ENCODE measurements at places on chromosomes 3 and 15. TPM values are rescaled to one million over a fixed set of nuclear protein-coding genes. Genes with fewer than 3 reads are reported as not detected.

Gene ITIH4
- 15.4 TPM for total RNA-seq

DNA sequence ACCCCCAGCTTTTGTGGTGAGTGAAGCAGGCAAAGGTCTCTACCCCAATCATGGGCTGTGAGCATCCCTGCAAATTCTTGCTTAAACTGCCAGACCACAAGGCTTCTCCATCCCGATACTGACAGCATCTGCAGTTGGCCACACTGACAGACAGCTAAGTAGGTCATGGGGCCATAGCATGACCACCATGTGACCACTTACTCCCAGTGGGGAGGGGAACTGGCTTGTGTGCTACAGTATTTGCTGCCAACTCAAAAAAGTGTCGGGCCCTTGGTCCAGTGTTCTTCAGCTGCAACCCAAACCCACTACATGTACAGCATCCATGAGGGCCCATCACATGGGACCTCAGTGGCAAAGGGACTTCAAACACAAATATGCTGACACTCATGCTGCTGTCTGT lies 103.4 kb downstream of the SEC22A start:
- no peak for DNase-seq
- no peaks in the 10 kb centered on the region for H3K4me1 ChIP-seq
- no peaks in the 10 kb centered on the region for H3K27me3 ChIP-seq
- no peak overlapping the region for H3K4me3 ChIP-seq

DNA sequence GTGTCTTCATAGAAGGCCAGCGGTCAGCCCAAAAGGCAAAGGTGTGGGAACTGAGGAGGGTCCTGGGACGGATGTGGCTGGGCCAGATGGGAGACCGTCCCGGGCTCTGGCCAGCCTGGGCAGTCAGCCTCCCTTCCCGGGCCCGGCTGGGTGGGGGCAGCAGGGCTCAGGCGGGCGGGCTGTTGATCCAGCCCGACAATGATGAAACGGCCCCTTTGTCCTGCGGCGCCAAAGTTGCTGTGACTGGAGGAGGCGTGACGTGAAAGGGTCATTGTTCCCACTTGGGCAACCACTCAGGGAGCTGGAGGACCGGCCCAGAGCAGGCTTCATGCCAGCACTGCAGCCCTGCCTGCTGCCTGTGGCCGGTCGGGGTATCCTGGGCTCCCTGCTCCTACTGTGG lies 16.5 kb downstream of the DUSP7 start:
- no peaks in the 10 kb centered on the region for H3K36me3 ChIP-seq
- no peaks in the 10 kb centered on the region for H3K4me1 ChIP-seq
- H3K27ac ChIP-seq: peak overlapping the region; percentile 69
- DNase-seq: no peak

Gene SCAMP2
- 102 TPM for total RNA-seq

DNA sequence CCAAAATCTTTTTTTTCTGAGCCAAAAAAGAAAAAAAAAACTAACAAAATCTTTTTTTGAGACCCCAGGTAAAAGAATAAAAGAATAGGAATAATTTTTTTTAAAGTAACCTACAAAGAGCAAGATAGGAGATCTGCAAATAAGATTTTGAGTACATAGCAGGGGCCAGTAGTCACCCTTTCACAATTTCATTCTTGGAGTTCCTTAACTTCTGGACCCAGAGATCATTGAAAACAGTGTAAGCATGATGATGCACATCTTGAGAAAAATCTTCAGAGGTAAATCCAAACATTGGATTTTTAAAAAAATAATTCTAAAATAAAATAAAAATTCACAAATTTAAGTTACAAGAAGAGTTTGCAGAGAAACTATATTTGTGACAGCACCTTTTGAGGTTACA lies 18.8 kb downstream of the TFRC start:
- H3K4me1 ChIP-seq: no peaks in the 10 kb centered on the region
- H3K4me3 ChIP-seq: no peak overlapping the region
- peaks cover 29% of the 10 kb centered on the region for H3K36me3 ChIP-seq
- no peaks in the 10 kb centered on the region for H3K27me3 ChIP-seq
- DNase-seq: no peak
- no peak overlapping the region for H3K27ac ChIP-seq

DNA sequence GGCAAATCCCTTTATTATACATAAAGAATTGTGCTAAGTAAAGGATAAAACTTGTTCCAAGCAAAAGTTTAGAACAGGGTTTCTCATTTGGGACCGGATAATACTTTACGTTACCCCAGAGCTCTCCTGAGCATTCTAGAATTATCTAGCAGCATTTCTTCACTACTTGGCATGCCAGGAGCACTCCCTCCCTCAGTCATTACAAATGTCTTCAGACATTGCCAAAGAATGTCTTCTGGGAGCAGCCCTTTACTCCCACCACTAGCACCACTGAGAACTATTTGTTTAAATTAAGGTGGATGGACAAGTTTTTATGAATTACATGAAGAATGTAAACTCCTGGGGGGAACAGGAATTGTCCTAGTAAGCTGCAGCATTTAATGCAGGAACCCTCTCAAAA lies 516.4 kb downstream of the GBE1 start:
- DNase-seq: no peak
- H3K4me1 ChIP-seq: no peaks in the 10 kb centered on the region
- no peak overlapping the region for H3K27ac ChIP-seq
- H3K27me3 ChIP-seq: no peaks in the 10 kb centered on the region
- no peaks in the 10 kb centered on the region for H3K36me3 ChIP-seq

Gene EXD1
- total RNA-seq: not detected

GRCh38 chr3:125634336-125634950 lies 39.1 kb upstream of the OSBPL11 start:
- H3K4me3 ChIP-seq: no peak overlapping the region
- H3K27ac ChIP-seq: no peak overlapping the region
- H3K27me3 ChIP-seq: no peaks in the 10 kb centered on the region
- no peak for DNase-seq

GRCh38 chr3:99910752-99911290 lies 93.2 kb downstream of the CMSS1 start:
- no peak overlapping the region for H3K4me3 ChIP-seq
- no peaks in the 10 kb centered on the region for H3K4me1 ChIP-seq
- H3K27ac ChIP-seq: no peak overlapping the region
- H3K36me3 ChIP-seq: no peaks in the 10 kb centered on the region

GRCh38 chr3:50194128-50194902 lies 2.9 kb downstream of the GNAT1 start:
- no peaks in the 10 kb centered on the region for H3K4me1 ChIP-seq
- H3K36me3 ChIP-seq: no peaks in the 10 kb centered on the region
- peak; percentile 79 for DNase-seq

DNA sequence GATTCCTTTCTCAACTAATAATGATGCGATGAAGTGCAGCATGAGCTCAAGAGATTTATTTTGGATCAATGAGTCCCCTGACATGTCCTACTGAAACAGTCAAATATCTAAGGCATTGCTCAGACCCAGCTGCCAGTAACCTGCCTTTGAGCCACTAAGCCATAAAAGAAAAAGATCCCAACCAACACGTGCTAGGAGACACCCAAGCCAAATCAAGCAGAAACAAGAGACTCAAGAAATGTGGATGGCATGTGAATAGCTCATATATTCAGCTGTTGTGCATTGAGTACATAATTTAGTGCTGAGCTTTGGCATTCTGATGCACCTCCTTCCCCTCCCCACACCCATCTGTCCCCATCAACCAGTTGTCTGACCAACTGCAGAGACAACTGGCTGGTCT lies 29.2 kb downstream of the GJD2 start:
- no peaks in the 10 kb centered on the region for H3K36me3 ChIP-seq
- H3K4me1 ChIP-seq: no peaks in the 10 kb centered on the region
- H3K27ac ChIP-seq: no peak overlapping the region
- H3K27me3 ChIP-seq: no peaks in the 10 kb centered on the region
- no peak overlapping the region for H3K4me3 ChIP-seq

DNA sequence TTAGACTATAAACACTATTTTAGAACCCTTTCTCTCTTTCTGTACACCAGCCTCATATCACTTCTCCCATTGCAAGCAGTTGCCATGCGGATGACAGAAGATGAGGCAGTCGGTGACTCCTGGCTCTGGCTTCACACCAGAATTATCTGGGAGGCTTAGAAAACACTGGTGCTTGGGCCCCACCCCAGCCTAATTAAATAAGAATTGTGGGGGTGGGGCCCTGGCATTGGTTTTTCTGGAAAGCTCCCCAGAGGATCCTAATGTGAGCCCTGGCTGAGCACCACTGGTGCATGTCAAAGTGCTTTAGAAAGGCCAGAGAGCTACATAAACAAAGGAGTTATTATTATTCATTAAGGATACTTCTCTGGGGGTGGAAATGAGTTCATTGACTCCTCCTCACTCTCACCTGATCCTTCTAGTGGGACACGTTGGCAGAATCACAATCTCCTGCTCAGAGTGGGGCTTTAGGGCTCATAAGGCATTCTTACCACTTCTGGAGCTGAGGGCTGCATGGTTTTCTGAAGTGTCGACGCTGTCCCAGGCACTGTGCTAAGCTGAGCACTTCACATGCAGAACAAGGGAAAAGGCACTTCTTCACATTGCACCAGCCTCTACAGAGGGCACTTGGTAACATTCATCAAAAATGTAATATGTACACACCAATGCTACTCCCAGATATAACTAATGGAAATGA lies 188.5 kb upstream of the TLE3 start:
- H3K36me3 ChIP-seq: no peaks in the 10 kb centered on the region
- no peak overlapping the region for H3K27ac ChIP-seq
- no peaks in the 10 kb centered on the region for H3K27me3 ChIP-seq
- H3K4me1 ChIP-seq: peaks cover 9% of the 10 kb centered on the region

GRCh38 chr3:46010519-46011113 lies 15.0 kb upstream of the FYCO1 start:
- H3K4me3 ChIP-seq: no peak overlapping the region
- H3K27me3 ChIP-seq: no peaks in the 10 kb centered on the region
- no peaks in the 10 kb centered on the region for H3K36me3 ChIP-seq
- H3K4me1 ChIP-seq: no peaks in the 10 kb centered on the region

Gene PCSK6
- 7.3 TPM for total RNA-seq

Gene PPP1R14D
- not detected for total RNA-seq

DNA sequence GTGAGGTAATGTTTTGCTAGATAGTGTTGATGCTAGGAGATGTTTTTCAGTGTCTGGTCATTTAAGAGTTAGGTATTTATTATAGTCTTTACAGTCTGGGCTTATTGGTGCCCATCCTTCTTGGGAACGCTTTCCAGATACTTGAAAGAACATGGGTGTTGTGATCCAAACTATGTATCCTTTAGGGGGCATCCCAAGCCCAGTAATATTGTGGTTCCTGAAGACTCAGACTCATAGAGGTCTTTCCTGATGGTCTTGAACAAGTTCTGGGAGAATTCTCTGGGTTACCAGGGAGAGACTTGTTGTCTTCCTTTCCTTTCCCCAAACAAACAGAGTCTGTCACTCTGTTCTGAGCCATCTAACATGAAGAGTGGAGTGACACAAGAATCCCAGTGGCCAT lies 99.7 kb upstream of the LRRC3B start:
- H3K4me1 ChIP-seq: no peaks in the 10 kb centered on the region
- no peaks in the 10 kb centered on the region for H3K27me3 ChIP-seq
- H3K27ac ChIP-seq: no peak overlapping the region
- no peak overlapping the region for H3K4me3 ChIP-seq

DNA sequence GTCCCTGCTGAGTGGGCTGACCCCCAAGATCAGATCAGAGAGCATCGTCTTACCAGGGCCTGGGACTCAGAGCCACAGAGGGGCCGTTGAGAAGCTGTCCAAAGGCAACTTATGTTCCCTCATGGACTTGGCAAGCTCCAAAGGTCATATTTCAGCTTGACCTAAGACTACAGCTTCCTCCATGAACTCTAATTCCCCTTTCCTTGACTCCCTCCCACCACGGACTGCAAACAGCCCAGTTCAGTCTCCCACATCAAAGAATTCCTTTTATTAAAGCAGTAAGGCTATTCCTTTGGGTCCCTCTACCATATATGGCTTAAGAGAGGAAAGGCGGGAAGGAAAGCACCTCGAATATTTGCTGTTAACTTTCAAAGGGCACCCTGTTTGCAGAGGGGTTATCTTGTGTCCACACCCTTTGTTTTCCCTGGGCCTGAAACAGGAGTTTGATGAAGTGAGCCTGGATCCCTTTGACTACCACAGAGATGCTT lies 146.1 kb upstream of the THBS1 start:
- H3K4me3 ChIP-seq: no peak overlapping the region
- H3K27ac ChIP-seq: peak overlapping the region; percentile 26
- no peaks in the 10 kb centered on the region for H3K27me3 ChIP-seq
- DNase-seq: peak; percentile 96

DNA sequence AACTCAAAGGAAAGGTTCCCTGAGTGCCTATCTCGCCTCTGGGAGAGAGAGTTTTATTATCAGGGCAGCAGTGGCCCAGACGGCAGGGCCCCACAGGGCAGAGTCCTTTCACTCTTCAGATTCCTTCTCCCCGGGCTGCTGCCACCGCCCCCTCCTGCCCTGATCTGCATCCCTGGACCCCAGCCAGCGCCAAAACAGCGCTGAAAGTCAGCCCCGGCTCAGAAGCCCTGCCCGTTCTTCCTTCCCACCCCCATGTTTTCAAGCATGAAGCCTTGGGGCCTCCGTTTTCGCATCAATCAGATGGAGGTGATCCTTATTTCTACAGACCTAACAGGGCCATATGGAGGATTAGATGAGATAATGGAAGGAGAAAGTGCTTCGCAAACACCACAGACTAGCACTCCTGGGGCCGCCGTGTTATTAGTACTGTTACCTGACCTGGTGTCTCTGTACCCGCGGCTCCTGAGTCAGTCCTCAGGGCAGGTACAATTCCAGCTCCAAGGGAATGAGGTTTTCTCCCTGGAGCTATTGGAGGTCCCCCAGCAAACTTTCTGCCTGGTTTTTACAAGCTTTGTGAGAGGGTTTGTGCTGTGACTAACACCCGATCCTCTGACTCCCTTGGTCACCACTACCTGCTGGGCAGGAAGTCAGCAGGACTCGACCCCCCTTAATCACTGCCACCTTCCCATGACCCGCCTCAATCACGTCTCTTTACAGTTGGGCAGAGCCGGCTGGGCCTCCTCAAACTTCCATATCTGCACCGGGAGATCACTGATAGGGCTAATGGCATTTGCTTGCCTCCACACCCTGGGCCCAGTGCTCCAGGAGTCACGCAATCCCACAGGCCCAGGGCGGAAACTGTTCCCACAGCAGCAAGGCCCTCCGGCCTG lies 39.5 kb upstream of the TSEN2 start:
- H3K27me3 ChIP-seq: no peaks in the 10 kb centered on the region
- H3K4me3 ChIP-seq: no peak overlapping the region
- no peaks in the 10 kb centered on the region for H3K4me1 ChIP-seq
- H3K27ac ChIP-seq: peak overlapping the region; percentile 67
- DNase-seq: peak; percentile 58

Gene HEG1
- 96.3 TPM for total RNA-seq

Gene OR5K2
- not detected for total RNA-seq

Measured in kidney (tissue), 22 donors.